ENCODE measurements at places on chromosomes 7 and 10.

- DNase-seq: no peak
These were observed 46.2 kb downstream of the RGS10 start for GRCh38 chr10:119496273-119496672.

- no peak for DNase-seq
These were observed 34.8 kb downstream of the KLF6 start for GRCh38 chr10:3750006-3750816.

- no peak for DNase-seq
These were observed 130.4 kb upstream of the BMPER start for GRCh38 chr7:33774762-33775523.

- DNase-seq: no peak
These were observed 106.1 kb upstream of the HABP2 start for GRCh38 chr10:113446739-113447138.

GRCh38 chr7:121957626-121958025 is 84.7 kb downstream of the PTPRZ1 start:
- DNase-seq: no peak
